ENCODE measurements at places on chromosomes 16 and 17. TPM values are rescaled to one million over a fixed set of nuclear protein-coding genes. Genes with fewer than 3 reads are reported as not detected.

The CTF1 gene
- total RNA-seq, result 4.4 TPM

The TMEM238L gene
- not detected for total RNA-seq

The DYNLL2 gene
- total RNA-seq, result 11.9 TPM

The CX3CL1 gene
- total RNA-seq, result 0.57 TPM

The PRR35 gene
- total RNA-seq, result 0.14 TPM

The CEP295NL gene
- 3.0 TPM for total RNA-seq

The RNF227 gene
- total RNA-seq, result 6.2 TPM

The PTX4 gene
- 0.29 TPM for total RNA-seq

The CHRNE gene
- total RNA-seq, result 0.14 TPM

The TMED6 gene
- not detected for total RNA-seq

The SEZ6L2 gene
- 17.7 TPM for total RNA-seq

The NR1D1 gene
- 2.8 TPM for total RNA-seq

The CTRB1 gene
- total RNA-seq, result not detected

The HOXB2 gene
- total RNA-seq, result 10.5 TPM

The KRT32 gene
- total RNA-seq, result not detected

The OR1F1 gene
- total RNA-seq, result not detected

The HIGD1B gene
- total RNA-seq, result not detected

The QRICH2 gene
- total RNA-seq, result 3.4 TPM

The NXN gene
- 51.8 TPM for total RNA-seq

The DHX58 gene
- total RNA-seq, result 21.2 TPM

The PRDM7 gene
- total RNA-seq, result not detected

The KRTAP1-1 gene
- total RNA-seq, result not detected

The NLRC3 gene
- total RNA-seq, result not detected

The C16orf46 gene
- total RNA-seq, result 0.57 TPM

The VMO1 gene
- 1.8 TPM for total RNA-seq

The TP53TG3 gene
- total RNA-seq, result not detected

The ACSM2B gene
- total RNA-seq, result not detected

The KRTAP4-5 gene
- total RNA-seq, result not detected

Measured in placental pericyte (primary cell).